ENCODE measurements at places on chromosomes 2 and 18.

DNA sequence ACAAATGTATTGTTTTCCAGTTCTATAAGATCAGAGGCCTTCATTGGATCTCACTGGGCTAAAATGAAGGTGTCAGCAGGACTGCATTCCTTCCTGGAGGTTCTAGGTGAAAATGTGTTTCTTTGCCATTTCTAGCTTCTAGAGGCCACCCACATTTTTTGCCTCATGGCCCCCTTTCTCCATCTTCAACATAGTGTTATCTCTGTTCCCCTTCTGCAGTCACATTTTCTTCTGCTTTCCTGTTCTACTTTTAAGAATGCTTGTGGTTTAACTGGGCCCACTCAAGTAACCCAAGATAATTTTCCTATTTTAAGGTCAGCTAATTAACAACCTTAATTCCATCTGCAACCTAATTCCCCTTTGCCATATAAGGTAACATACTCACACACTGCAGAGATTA is 36.1 kb downstream of the METTL21A start:
- no peak for DNase-seq

- no peak for DNase-seq
Observed at GRCh38 chr2:203583701-203584100, 48.6 kb upstream of the RAPH1 start.

GRCh38 chr2:234587341-234588053 is 90.6 kb upstream of the ARL4C start:
- DNase-seq: no peak

DNA sequence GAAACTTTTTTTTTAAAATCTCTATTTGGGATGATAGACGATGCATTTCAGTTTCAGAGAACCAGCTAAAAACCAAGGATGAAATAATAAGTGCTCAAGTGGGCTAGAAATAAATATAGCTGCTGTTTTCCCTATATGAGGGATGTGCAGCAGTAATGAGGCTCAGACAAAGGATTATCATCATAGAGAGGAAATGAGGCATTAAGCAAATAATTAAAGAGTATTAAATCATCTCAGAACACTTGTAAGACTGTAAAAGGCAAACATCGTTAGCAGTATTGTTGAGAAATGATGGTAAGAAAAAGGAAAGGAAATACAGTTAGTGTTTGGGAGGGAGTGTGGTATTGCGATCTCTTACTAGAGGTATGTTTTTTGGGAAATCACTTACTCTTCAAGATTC is 233.5 kb downstream of the TGIF1 start:
- no peak for DNase-seq

DNA sequence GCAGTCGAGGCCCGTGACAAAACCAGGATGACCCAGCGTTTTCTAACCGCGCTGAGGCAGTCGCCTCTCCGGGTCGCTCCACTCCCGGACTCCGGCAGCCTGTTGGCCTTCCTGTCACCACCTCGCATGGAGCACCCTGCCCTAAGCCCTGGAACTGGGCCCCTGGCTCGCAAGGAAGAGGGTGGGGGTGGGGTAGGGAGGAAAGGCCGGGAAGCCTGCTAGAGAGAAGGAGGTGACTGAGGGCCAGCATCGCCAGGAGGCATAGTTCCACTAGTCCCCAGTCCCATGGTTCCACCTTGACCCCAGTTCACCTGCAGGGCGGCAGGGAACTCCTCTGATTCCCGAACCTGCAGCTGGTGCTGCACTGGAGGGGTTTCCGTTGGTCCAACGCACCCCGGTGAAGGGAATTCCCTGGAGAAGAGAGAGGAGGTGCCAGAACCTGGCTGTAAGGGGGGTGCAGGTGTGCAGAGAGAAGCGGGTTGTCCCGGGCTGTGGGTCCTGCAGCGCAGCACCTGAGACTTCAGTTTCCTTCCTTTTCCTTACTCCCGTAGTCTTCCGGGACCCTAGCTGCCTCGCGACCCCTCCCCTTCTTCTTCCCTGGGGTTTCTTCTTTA is 11.8 kb upstream of the EN1 start:
- DNase-seq: no peak

- no peak for DNase-seq
Observed at GRCh38 chr2:109521233-109522062, 92.3 kb downstream of the SEPTIN10 start.

DNA sequence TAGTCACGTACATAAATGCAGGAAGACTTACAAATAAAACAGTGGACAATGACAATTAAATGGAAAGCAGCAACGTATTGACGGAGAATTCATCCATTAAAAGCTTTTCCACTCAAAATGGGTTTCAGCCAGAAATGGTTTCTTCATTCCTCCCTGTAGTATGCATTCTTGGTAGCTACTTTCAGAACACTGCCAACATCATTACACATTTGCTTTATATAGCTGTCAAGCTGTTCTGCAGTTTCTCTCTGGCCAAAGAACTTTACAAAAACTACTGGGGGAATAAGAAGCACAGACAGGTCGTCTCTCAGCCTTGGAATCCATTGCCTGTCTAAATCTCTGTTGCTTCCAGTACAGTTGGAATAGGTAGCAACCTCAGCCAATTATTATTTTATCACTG is 84.1 kb upstream of the NCKAP5 start:
- DNase-seq: no peak

DNA sequence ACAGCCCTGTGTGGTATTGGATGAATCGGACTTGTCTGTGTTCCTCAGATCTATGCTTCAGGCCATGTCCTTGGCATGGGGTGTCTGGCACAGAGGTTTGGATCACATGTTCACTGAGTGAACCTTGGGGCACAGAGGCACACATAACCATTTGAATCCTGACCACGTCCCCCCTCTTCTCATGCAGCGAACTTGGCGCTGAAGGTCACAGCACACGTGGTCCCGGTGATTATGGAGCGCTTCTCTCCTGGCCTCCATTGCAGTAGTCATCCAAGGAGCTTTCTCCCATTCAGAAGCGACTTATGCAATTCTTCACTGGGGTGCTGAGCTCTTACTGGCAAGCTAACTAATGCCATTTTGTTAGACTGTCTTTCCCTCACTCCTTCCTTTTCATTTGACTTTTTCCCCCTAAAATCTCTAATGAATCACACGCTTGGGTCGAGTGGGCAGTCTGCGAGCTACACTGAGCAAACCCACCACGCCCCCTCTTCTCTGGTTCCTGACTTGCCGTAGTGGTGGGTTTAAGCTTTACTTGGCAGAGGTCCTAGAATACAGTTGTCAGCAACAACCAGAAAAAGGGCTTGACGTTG is 59.4 kb downstream of the KCNG2 start:
- DNase-seq: no peak

Data from activated T-helper 1 cell treated with Interleukin-2 at 50 U/mL for 16 hours (primary cell).